ENCODE measurements at places on chromosomes 13 and 19. TPM values are rescaled to one million over a fixed set of nuclear protein-coding genes. Genes with fewer than 3 reads are reported as not detected.

GRCh38 chr13:59963383-59963782 is 200.3 kb downstream of the DIAPH3 start:
- DNase-seq = no peak

- DNase-seq = no peak
These were observed 2.4 kb upstream of the POU2F2 start for GRCh38 chr19:42134535-42135070.

- peak; percentile 87 for DNase-seq
These were observed 224.2 kb upstream of the STARD13 start for GRCh38 chr13:33509642-33510229.

Gene SLC25A42
- total RNA-seq = 4.5 TPM

Gene ZNF490
- 13.1 TPM for total RNA-seq

DNA sequence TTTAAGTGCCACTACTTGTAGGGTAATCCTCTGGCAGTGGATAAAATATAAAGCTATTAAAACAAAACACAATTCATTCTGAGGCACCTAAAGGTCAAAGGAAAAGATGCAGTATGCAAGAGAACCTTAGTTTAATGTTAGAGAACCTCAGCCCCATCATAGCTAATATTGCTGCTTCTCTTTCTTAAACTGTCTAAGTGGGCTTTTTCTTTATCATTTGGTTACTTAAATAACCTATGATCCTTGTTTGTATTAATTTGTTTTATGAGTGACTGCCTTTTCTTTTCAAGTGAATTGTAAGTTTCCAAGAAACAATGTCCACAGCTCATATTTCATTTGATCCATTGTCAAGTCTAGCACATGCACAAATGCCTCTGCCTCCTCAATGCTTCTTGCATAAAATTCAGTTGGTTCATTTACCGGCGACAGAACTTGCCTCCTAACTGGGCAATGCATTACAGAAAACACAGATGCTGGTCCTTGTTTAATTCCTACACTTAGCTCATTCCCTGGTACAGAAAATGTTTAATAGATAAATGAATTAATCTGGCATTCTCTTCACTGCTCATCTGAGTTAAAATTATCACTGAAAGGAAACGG is 1049.8 kb downstream of the OLFM4 start:
- no peak for DNase-seq

DNA sequence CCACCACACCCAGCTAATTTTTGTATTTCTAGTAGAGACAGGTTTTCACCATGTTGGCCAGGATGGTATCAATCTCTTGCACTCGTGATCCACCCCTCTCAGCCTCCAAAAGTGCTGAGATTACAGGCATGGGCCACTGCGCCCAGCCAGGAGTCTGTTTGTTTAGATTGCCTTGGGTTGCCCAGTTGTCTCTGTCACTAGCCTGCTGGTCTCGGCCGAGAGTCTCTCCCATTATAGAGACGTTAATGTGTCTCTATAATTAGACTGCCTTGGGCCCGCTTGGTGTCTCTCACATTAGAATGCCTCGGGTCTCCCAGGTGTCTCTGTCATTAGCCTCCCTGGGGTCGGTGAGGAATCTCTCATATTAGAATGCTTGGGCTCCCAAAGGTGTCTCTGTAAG is 1533.6 kb downstream of the UQCRFS1 start:
- DNase-seq = no peak

DNA sequence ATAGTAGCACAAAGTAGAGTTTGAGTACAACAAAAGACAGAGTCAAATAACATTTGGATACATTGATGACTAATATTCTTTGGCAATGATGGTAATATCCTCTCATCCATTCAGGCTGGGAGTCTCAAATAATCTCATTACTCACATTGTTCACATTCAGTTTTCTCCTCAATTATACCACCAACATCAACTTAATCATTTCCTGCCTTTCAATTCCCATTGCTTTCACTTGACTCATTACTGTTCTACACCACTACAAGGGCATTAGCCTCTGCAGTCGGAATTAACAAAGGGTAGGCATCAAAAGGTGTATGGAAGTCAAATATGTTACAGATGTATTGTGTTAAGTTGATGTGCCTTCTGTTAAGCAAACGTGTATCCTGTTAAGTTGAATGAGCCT is 518.4 kb upstream of the SLITRK1 start:
- no peak for DNase-seq

DNA sequence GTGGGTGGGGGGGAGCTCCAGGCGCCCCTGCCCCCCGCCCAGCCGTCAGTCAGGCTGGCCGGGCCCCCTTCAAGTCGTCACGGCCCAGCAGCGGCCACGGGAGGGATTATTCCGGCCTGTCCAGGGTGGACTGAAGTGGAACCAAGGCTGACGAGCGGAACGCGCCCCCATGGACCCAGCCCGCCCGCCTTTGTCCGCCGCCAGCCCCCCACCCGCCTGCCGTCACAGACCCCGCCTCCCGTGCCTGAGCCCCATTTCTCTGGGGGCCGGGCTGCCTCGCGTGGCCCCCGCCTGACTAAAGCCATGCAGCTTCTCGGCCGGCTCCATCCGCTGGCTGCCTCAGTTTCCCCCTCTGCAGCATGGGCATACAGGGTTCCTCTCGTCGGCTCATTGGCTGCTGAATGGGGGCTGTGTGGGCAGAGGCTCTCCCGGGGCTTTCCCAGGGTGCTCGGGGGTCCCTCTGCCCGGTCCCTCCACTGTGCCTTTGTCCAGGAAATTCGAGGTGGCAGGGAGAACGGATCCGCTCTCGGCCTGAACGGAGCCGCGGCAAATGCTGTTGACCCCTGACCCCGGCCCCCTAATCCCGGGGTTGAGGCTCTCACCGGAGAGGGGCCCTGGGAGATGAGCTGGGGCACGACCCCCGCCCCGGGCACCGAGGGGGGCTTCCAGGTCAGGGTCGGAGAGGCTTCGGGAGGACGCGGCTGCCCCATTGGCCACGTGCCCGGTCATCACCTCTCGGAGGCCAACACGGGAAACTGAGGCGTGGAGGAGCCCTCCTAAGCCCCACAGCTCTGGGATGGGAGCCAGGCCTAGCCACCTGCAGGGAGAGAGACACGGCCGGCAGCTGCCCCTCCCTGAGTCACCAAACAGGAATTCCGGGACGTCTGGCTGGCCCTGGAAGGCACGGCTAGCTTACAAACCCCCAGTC is 27.4 kb downstream of the EFNA2 start:
- DNase-seq = peak; percentile 72

GRCh38 chr13:25266706-25267105 is 20.6 kb downstream of the MTMR6 start:
- no peak for DNase-seq

Gene IGSF23
- not detected for total RNA-seq

Gene ZNF729
- not detected for total RNA-seq

DNA sequence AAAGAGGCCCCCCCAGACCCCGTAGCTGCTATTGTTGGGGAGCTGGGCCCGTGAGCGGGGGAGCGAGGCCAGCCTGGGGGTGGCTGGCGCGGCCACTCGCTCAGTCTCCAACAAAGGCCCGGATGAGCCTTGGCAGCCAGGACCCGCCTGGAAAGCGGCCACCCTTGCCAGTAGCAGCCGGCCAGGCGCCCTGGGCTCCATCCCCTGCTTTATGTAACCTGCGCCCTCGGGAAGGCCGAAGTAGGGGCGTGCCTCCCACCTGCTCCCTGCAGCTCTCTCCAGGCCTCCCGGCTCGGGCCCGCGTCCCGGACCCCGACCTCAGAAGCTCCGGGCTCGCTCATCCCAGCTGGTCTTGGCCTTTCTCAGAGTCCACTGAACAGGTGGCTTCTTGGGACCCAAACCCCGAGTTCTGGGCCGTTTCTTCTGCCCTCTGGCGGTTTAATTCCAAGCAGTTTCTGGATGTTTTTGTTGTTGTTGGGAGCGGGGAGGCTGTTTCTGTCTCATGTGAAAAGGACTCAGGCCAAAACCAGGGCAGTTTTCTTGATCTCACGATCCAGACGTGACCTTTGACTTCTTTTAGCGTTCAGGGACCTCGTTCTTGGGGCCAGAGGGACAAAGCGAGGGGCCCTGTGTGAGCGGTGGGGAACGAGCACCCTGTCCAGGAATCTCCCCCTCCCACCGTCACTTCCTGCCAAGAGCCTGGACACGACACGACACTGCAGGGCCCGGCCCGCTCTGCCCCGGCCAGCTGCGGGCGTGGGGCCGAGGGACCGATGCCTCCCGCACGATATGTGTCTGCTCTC is 1.2 kb downstream of the CDC34 start:
- DNase-seq = peak; percentile 82

Gene MEGF8
- 60.8 TPM for total RNA-seq

GRCh38 chr19:52941941-52942385 is 18.7 kb upstream of the ZNF888 start:
- peak; percentile 41 for DNase-seq

DNA sequence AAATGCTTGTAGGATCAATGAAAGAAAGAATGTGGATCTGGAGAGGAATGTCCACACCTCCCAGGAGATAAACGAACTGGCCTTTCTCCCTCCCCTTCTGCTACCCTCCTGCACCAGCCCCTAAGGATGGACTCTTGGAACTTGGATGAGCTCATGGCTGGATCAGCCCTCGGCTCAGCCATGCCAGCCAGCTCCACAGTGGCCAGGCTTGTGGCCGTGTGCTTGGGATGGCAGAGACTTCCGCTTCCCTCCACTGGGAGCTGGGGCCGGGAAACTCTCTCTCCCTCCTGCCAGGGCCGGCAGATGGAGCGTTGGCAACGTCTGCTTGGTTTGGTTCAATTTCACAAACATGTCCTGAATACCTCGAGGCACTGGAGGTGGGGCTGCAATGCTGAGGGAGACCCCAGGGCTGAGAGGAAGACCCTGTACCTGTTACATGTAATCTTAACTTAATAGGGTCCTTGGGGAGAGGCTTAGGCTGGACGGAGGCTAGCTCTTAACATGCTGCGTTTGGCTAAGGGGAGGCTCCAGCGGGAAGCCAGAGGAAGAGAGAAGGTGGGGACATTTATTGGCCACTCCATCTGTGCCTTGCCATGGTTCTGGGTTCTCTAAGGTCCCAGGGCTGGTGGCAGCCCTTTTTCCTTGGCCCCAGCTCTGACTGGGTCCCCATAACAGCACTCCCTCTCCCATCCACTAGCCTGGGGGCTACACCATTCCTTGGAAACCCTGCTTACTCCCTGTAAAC is 152.5 kb downstream of the IER2 start:
- DNase-seq = no peak

GRCh38 chr19:48982280-48982679 is 10.8 kb downstream of the GYS1 start:
- DNase-seq = no peak

GRCh38 chr19:46786236-46787039 is 2.0 kb downstream of the SLC1A5 start:
- peak; percentile 78 for DNase-seq

GRCh38 chr13:46195016-46195415 is 13.0 kb upstream of the LCP1 start:
- no peak for DNase-seq

GRCh38 chr13:36124236-36124822 is 6.9 kb downstream of the DCLK1 start:
- no peak for DNase-seq

GRCh38 chr13:58950911-58951310 is 1212.8 kb downstream of the DIAPH3 start:
- DNase-seq = no peak

Gene ZNF737
- total RNA-seq = 9.3 TPM

DNA sequence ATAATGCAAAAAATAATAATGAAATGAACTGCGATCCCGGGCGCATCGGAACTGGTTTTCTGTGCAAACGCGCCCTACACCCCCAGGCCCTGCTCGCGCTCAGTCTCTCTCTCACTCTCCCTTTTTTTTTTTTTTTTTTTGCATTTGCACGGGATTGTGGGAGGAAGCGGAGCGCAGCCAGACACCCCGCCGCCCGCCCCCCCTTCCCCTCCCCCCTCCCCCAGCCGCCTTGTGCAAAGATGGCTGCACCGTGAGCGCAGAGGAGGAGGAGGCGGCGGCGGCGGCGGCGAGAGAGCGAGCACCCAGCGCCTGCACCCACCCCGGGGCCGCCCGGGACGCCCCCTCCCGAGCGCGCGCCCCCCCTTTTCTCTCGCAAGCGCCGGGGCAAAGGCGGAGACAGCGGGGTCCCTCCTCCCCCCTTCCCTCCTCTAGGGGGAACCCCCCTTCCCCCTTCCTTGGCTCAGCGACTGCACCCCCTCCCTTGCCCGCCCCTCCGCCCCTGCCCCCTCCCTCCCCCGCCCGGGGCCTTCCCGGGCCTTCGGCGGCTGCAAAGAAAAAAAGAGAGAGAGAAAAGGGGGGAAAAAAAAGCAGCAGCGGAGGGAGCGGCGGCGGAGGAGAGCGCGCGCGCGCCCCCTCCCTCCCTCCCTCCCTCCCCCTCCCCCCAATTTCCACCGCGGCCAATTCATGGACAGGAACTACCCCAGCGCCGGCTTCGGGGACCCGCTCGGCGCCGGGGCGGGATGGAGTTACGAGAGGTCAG is at the start of gene PRR12:
Gene PRR12, plus strand, starts transcription at position 212 of the 760 bp plus-strand sequence. Its CDS starts 473 bp downstream, at position 685.
- DNase-seq = peak; percentile 73

GRCh38 chr19:34806976-34807860 is 34.2 kb upstream of the ZNF599 start:
- no peak for DNase-seq

GRCh38 chr13:75055296-75055695 is 426.7 kb downstream of the TBC1D4 start:
- no peak for DNase-seq

Gene HIPK4
- 0.05 TPM for total RNA-seq

DNA sequence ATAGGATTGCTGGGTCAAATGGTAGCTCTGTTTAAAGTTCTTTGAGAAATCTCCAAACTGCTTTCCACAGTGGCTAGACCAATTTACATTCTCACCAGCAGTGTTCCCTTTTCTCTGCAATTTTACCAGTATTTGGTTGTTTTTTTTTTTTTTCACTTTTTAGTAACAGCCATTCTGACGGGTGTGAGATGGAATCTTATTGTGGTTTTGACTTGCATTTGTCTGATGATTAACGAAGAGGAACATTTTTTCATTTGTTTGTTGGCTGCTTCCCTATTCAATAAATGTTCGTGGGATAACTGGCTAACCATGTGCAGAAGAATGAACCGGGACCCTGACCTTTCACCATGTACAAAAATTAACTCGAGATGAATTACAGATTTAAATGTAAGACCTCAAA is 31.2 kb downstream of the CYP4F2 start:
- DNase-seq = no peak
